Central memory CD4-positive, alpha-beta T cell (primary cell): ENCODE measurements at places on chromosomes 16 and 17.

DNA sequence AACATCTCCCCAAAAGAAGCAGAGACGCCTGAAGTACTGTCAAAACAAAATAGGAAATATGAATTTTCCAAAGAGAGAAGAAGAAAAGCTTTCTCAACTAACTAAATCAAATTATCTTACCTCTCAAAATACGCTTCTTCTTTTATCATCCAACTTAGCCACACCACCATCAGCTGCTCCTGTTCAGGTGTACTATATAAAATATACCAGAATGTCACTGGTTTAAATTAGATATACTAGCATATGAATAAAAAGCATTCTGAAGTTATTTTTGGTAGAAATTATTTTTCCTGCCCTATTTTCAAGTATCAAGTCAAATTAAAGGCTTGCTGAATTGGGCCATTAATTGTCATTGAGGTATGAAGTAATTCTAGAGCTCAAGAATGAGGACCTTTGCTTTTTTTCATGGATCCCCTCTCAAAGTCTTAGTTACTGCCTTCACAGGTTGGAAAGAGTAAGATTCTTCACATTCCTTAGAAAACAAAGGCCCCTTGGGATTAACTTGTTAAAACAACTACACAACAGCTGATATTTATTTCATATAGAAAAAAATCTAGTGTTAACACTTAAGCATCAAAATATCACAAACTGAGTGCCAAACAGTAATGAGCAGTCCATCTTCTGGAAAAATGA lies 30.1 kb downstream of the INTS2 start:
- DNase-seq: no peak

DNA sequence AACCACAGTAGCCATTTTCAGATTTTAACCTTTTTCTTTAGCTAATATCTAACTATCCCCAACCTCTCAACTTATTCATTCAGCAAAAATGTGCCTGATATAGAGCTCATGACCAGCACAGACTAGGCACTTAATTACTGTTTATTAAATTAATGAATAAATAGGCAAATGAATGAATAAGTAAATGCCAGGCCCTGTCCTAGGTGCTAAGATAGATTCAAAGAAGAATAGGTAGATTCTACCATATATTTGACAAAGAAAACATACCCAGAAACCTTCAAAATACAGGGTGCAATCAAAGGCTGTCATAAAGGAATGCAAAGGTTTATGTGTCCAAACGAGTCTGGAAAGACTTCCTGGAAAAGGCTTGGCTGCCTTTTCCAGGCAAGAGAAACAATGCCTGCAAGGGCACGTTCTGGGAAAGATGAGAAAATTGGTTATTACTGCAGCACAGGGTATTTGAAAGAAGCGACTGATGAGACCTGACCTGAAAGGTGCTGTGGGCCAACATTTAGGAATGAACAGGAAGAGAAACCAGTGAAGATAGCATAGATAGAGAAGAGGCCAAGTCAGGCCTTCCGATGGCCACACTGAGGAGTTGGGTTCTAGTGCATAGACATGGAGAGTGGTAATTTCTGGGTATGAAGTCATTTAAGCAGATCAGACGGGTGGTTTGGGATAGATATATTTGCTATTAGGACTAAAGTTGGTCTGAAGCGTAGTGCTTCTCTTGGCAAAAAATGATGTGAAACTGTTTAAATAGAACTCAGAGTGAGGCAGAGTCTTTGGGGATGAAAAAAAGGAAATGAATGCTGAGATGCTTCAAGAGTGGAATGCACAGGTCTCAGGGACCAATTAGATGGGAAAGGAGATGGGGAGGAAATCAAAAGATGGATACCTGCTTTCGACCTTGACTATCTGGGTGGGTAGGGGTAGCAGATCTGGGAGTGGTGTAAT lies 11.4 kb upstream of the CCL2 start:
- DNase-seq: no peak

DNA sequence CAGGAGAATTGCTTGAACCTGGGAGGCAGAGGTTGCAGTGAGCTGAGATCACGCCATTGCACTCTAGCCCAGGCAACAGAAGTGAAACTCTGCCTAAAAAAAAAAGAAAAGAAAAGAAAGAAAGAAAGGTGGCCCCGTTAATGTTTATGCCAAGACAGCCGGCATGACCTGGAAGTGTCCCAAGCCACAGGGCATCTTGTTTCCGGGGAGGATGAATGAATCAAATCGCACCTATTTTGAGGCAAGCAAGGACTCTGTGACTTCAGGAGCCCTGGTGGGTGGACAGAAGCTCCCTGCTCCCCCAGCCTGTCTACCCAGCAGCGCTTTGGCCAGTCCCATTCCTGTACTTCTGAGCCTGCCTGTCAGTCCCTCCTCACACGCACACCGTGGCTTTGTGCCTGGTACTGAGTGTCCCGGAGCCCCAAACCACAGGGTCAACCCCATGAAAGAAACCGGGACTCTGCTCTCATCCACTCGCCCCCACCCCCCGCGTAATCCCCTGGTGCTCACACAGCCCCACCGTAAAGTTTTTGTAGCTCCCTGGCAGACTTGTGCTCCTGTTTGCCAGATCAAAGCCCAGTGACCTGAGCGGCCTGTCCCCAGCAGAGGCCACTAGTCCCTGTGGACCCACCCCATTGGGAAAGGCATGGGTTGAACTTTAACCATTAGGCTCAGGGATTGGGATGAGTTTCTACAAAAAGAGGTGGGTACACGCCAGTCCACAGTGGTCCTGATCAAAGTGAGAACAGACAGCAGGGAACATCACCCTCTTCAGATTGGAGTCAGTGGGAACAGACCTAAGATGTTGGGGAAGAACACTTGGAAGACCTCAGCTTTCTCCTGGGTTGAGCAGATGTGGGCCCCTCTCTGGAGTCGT lies 19.3 kb downstream of the CD2BP2 start:
- no peak for DNase-seq

GRCh38 chr17:60355663-60356594 lies 36.0 kb downstream of the USP32 start:
- DNase-seq: no peak

- no peak for DNase-seq
Measured at GRCh38 chr16:22089910-22090309, 2.4 kb upstream of the VWA3A start.

DNA sequence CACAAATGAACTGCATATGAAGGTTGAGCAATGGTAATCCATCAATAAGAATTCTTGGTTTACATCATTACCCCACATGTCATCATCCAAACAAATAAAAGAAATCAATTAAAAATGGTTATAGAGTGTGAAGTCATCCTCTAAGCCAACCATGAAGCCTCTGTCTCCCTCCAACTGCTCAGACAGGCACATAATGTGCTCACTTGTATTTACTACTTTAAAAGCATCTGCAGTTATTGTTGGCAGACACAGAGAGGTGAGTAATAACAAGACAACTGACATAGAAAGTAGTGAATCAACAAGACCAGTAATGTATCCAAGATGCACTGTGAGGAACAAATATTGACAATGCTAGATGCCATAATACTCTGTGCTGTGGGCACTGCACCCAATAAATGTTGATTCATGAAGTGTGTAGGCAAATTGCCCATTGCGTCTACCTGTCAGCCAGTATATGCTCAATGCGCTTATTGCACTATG lies 20.0 kb downstream of the ADAMTS18 start:
- no peak for DNase-seq

DNA sequence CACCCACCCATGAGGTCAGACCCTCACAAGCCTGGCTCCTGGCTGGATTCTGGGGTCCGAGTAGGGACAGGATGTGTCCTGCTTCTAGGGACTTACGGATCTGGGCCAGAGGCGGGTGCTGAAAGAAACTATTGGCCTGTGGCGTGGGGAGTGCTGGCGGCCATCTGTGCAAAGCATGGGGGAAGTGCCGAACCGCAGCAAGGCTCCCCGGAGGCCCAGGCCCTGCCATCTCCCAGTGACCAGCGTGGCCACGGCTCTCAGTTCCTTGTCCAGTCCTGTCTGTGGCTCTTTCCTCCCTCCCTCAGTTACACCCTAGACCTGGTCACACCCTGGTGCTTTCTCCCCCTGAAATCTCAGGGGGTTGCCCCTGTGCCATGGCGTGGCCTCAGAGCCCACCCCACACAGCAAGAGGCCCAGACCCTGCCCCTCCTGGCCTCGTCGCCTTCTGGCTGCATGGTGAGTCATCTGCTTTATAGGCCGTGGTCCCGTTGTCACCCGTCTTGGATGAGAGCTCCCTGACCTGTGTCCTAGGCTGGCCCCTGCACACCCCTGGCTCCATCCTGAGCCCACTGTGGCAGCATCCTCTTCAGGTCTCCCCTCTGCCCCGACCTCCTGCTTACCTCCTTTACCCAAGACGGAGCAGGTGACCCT lies 54.5 kb downstream of the PRMT7 start:
- no peak for DNase-seq

DNA sequence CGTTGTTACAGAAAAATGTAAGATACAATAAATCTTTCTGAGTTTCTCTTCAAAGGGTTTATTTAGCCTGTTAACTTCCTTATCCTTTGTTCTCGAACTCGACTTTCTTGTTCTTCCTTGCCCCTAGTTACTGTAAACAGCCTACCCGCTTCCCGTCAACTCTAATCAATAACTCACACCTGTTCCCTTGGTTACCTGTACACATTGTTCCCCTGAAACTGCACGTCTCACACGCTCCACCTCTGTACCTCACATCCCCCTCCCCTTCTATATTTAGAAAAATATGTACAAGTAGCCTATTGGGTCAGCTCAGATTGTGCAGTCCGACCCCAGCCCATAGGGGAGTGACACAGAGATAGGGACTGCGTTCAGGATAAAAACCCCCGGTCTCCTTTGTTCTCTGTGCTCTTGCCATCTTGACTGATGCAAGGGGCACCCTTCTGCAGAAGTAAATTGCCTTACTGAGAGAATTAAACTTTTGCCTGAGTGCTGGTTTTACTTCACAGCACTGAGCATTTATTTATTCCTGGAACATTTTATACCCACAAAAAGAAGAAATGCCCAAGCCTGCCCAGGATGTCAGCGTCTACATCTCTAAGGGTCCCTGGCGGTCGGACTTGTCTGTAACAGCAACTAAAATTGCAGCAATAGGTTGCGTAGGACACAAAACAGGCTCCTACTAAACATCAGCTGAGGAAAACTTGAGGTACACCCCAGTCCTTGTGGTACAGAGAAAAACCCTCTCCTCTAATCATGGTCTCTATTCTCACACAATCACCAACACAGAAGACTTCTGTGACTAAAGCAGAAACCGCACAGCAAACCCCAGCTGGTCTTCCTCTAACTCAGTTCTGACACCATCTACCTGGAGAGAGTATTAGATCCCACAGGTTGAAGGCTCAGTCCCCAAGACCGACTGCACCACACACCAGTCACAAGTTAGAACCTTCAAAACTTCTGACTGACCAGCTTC lies 11.3 kb downstream of the WDR45B start:
- no peak for DNase-seq

- peak; percentile 88 for DNase-seq
Measured at GRCh38 chr17:77127735-77128361, 12.9 kb upstream of the SEC14L1 start.

GRCh38 chr17:57522042-57523005 lies 222.8 kb downstream of the CCDC182 start:
- no peak for DNase-seq

GRCh38 chr16:47634727-47635126 lies 173.6 kb downstream of the PHKB start:
- DNase-seq: no peak
